ENCODE measurements at places on chromosomes 7 and 10. TPM values are rescaled to one million over a fixed set of nuclear protein-coding genes. Genes with fewer than 3 reads are reported as not detected.

DNA sequence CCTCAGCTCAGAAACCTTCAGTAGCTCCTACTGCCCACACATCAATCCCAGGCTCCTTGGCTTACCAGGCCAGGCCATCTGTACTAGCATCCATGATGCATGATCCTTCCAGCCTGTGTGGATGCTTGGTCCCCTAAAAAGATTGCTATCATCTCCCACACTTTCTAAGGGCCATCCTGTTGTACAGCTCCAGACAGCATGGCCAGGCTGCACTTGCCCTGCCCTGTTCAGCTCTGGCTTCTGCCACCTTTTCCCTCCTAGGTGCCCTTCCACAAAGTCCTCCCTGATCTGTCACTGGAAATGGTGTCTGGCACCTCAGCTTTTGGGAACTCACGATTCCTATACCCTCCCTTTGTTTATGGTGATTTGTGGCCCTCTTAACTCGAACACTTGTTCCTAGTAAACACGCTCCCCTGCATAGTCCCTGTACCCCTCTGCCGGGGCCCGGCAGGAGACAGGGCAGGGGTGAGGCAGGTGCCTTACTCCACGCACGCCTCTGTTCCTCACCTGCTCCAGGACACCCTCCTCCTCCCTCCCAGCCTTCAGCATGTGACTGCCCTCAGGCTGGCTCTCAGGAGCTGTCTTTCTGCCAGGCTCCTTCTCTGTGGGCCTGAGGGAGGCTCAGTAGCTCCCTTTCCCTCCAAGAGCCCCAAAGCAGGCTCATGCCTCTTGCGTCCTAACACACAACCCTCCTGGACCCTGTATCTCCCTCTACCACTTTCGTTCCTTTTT is 71.8 kb downstream of the CDH23 start:
- no peaks in the 10 kb centered on the region for H3K36me3 ChIP-seq
- H3K4me1 ChIP-seq: no peaks in the 10 kb centered on the region
- no peak for DNase-seq
- H3K27ac ChIP-seq: no peak overlapping the region

FOXI2 gene
- not detected for total RNA-seq

GRCh38 chr10:127576740-127577161 is 27.6 kb downstream of the NPS start:
- no peak overlapping the region for H3K27ac ChIP-seq
- no peaks in the 10 kb centered on the region for H3K36me3 ChIP-seq
- no peaks in the 10 kb centered on the region for H3K27me3 ChIP-seq
- H3K4me3 ChIP-seq: no peak overlapping the region

CTAGE6 gene
- total RNA-seq: not detected

GRCh38 chr10:15858861-15859281 is 1.4 kb downstream of the MINDY3 start:
- peak overlapping the region; percentile 76 for H3K4me3 ChIP-seq
- 0 out of 2 replicates have a peak, but pooled peaks cover 2% of the 10 kb centered on the region for H3K4me1 ChIP-seq
- no peak overlapping the region for H3K27ac ChIP-seq
- H3K27me3 ChIP-seq: no peaks in the 10 kb centered on the region

GRCh38 chr7:30674420-30674819 is 7.8 kb downstream of the CRHR2 start:
- no peak overlapping the region for H3K27ac ChIP-seq
- H3K27me3 ChIP-seq: no peaks in the 10 kb centered on the region
- peak; percentile 53 for DNase-seq
- no peaks in the 10 kb centered on the region for H3K4me1 ChIP-seq

OR13A1 gene
- not detected for total RNA-seq

MYL10 gene
- total RNA-seq: 4.1 TPM

GRCh38 chr10:17212802-17213221 is 11.3 kb upstream of the TRDMT1 start:
- peaks cover 44% of the 10 kb centered on the region for H3K4me1 ChIP-seq
- H3K27me3 ChIP-seq: no peaks in the 10 kb centered on the region
- DNase-seq: no peak
- no peak overlapping the region for H3K27ac ChIP-seq

DNA sequence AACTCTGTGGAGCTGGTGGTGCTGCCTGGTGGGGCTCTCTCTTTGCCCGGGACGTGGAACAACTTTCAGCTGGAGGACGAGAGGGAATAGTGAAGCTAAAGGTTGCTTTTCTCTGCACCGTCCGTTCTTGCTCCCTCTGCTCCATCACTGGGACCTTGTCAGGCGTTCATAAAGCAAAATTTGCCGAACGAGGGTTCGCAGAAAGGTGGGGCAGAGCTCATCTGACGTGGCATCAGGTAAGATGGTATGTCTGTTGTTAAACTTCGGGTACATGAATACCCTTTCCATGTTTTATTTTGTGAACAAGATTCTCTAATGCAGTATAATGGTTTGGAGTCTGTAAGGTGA is 416 bp downstream of the BBS9 start:
- H3K36me3 ChIP-seq: no peaks in the 10 kb centered on the region
- no peak overlapping the region for H3K27ac ChIP-seq
- no peaks in the 10 kb centered on the region for H3K27me3 ChIP-seq
- peak overlapping the region; percentile 73 for H3K4me3 ChIP-seq

DNA sequence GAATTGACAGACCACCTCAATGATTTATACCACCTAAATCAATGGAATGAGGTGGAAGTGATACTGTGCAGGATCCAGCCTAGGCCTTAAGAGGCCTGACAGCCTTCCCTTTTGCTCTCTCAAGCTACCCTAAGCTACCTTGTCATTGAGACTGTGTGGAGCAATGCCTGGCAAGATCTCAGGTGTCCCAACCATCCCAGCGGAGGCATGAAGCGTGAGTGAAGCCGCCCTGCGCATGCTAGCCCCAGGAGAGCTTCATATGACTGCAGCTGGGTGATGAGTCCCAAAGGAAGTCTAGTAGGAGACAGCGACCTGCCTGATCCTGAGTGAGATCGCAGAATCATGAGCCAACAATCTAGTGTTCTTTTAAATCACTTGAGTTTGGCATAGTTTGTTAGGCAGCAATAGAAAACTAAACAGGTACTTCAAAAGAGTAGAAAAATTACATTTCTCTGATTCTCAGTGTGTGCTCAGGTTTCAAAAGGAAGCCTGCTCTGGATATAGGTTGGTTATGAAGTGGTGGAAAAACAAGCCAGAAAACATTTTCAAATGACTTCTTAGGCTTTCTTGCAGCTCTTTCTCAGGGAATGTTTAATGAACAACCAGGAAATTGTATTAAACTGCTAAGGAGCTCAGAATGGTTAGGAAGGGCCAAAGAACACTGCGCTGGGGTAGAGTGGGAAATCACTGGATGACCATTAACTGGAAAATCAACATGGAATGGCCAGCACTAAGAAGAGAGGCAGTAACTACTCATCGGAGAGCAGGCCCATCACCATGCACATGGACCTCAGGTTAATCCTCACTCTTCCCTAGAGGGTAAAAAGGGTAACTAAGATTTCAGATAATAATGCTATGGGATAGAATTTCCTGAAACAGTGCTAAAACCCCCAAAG is 535.2 kb downstream of the PHTF2 start:
- H3K27me3 ChIP-seq: no peaks in the 10 kb centered on the region
- H3K4me1 ChIP-seq: peaks cover 5% of the 10 kb centered on the region
- no peak for DNase-seq
- H3K4me3 ChIP-seq: no peak overlapping the region
- no peak overlapping the region for H3K27ac ChIP-seq
- H3K36me3 ChIP-seq: no peaks in the 10 kb centered on the region

DNA sequence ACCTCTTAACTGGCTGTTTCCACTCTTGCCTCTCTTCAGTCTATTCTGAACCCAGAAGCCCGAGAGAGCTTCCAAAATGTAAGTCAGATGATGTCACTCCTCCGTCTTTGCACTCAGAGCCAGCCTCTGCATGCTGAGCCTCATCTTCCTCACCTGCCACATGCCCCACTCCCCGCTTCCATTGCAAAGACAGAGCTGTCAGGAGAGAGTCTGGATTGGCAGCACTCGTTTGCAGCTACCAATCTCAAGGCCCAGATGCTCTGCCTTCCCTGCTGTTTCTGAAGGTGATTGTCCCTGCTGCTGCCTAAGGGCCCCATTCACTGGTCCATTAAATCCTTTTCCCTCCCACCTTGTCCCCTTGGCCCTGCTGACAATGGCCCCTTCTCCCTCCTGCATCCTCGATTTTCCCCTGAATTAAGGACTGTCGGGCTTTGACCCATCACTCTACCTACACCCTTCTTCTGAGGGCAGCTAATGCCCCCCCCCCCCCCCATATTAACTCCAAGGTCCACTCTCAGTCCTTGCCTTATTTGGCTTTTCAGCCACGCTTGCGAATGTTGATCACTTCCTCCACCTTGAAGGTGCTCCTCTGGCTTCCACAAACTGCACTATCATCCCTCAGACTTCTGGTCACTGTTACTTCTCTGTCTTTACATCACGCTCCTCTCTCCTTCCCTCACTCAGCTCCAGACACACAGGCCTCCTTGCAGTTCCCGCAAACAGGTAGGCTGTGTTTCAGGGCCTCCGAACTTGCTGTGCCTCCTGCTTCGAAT is 98.5 kb downstream of the CHN2 start:
- H3K4me3 ChIP-seq: no peak overlapping the region
- peaks cover 23% of the 10 kb centered on the region for H3K4me1 ChIP-seq
- H3K36me3 ChIP-seq: no peaks in the 10 kb centered on the region
- DNase-seq: no peak
- H3K27me3 ChIP-seq: no peaks in the 10 kb centered on the region
- no peak overlapping the region for H3K27ac ChIP-seq

DNA sequence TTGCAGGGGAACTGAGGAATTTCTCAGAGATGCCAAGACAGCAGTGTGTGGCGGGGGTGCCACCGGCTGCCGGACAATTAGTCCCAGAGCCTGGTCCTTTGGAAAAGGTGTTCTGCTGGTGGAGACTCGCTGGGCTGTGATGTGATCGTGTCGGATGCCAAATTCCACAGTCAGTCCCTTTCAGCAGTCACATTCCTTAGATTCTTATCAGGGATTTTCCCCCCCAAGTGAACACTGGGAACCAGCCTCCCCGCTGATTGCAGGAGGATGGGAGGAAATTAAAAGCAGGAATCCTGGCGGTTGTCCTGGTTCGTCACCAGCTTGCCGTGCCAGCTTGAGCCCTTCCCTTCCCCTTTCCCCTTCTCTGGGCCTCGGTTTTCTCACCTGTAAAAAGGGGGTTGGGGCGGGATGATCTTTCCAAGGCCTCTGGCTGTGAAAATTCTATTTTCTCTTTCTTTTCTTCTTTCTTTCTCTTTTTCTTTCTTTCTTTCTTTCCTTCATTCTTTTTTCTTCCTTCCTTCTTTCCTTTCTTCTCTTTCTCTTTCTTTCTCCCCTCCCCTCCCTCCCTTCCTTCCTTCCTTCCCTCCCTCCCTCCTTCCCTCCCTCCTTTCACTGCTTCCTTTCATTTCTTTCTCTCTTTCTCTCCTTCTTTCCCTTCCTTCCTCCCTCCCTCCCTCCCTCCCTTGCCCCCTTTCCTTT is 39.6 kb downstream of the COL26A1 start:
- H3K4me1 ChIP-seq: peaks cover 26% of the 10 kb centered on the region
- peak overlapping the region; percentile 16 for H3K4me3 ChIP-seq
- no peaks in the 10 kb centered on the region for H3K27me3 ChIP-seq
- peak; percentile 81 for DNase-seq
- H3K36me3 ChIP-seq: no peaks in the 10 kb centered on the region

DNA sequence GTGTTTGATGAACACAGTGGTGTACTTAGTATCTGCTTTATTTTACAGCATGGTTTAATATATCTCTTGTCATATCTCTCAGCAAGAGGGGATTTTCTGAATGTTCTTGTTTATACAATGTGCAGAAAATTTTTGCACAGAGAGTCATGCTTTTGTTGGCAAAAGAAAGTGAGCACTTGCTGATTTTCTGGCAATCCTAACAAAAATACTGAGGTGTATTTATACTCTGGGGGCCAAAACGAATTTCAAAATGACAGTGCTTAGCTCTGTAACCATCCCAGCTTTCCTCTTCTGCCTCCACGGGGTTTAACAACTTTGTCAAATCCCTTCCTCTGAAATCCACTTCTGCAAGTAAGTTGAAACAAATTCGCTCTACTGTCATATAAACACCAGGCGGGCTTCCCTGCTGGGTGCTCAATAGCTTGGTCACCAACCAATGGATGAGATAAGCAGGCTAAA is 169.2 kb downstream of the NOC3L start:
- no peak overlapping the region for H3K4me3 ChIP-seq
- H3K36me3 ChIP-seq: no peaks in the 10 kb centered on the region
- no peaks in the 10 kb centered on the region for H3K4me1 ChIP-seq
- H3K27ac ChIP-seq: no peak overlapping the region

DNA sequence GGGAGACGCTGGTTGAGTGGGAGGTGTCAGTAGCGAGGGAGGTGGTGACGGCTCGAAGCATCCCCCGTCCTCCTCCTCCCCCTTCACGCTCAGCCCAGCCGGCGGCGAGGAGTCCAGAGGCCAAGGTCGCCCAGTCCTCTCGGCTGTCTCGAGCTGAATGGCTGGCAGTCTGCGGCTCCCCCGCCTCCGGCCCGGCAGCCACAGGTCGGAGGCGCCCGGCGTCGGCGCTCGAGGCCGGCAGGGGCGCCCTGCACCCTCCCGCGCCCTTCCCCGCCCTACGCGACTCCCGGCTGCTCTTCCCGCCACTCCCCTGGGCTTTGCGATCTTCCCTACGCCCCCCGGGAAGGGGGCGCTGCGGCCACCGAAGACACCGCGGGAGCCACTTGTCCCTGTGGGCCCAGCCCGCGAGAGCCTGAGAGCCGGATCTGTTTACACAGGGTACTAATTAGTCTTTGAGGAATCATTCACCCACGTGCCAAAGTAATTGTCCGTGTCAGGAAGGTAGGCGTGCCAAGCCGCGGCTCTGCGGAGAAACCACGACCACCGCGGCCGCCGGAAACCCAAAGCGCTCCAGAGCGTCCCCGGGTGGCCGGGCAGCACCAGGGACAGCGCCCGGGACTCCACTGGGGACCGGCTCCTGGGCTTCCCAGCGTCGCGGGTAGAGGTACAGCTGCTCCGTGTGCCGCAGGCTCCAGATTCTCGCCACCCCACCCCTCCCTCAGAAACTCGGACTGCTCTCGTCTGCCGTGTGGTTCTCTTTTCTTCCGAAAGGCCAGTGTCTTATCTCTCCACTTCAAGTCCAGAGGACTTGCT is at the start of gene NXPH1:
Gene NXPH1, plus strand, starts transcription at position 133 of the 813 bp plus-strand sequence.
- DNase-seq: no peak
- H3K27ac ChIP-seq: no peak within 1 kb of the TSS
- no peaks in the 10 kb centered on the region for H3K36me3 ChIP-seq
- no peak within 1 kb of the TSS for H3K4me3 ChIP-seq
- no peaks in the 10 kb centered on the region for H3K4me1 ChIP-seq

DRGX gene
- total RNA-seq: 17.8 TPM

DNA sequence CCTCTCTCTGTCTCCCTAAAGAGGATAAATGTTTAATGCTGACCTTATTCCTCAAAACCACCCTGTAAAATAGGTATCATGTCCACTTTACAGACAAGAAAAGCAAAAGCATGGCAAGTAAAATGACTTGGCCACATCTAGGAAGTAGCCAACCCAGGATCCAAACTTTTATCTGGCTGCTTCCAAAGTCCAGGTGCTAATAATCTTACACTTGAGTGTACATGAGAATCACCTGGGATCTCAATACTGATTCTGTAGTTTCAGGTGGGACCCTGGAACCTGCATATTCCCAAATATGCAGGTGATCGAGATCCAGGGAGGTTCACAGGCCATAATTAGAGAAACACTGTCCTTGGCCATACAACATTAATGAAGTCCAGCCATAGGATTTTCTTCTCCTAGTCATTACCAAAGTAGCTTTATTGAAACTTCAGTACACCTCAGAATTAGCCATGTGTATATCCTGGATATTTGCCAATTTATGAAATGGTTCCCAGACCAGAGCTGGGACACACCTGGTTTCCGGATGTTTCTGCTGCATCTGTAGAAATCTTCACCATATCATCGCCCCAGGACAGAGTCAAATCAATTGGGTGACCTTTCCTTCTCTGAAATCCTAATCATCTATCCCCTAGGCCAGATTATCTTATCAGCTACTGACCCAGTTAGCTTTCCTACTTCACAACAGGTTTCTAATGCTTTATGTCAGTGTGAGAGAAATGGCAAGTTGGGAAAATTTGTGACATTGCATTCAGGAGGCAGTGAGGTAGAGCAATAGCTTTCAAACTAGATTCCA is 119.1 kb upstream of the KMT2E start:
- H3K4me1 ChIP-seq: no peaks in the 10 kb centered on the region
- DNase-seq: no peak
- H3K27ac ChIP-seq: no peak overlapping the region
- no peak overlapping the region for H3K4me3 ChIP-seq
- no peaks in the 10 kb centered on the region for H3K27me3 ChIP-seq

All from SJCRH30 (cell line).